Vagina (tissue), 2 donors: ENCODE measurements at places on chromosomes 3 and 15. TPM values are rescaled to one million over a fixed set of nuclear protein-coding genes. Genes with fewer than 3 reads are reported as not detected.

The EIF1B gene
- total RNA-seq, result 18.9 TPM

DNA sequence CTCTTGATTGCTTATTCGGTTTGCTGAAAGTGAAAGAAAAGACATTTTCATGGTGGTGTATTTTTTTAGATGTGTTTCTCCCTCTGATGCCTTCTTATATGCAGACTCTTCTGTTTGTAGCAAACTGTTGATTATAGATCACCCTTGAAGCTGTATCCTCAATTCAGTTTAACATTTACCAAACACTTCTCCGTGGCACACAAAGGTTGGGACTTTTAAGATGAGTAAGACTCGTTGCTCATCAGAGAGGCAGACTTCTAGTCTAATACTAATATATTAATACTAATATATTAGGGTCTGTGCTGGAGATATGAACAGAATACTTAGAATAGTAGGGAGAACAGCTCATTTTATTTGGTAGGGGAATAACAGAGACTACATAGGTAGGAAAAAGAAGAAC is 32.8 kb downstream of the RASA2 start:
- H3K4me3 ChIP-seq, result no peak overlapping the region
- no peaks in the 10 kb centered on the region for H3K36me3 ChIP-seq
- no peak for DNase-seq
- no peaks in the 10 kb centered on the region for H3K4me1 ChIP-seq
- no peaks in the 10 kb centered on the region for H3K27me3 ChIP-seq

The A4GNT gene
- total RNA-seq, result not detected

The MOBP gene
- not detected for total RNA-seq

DNA sequence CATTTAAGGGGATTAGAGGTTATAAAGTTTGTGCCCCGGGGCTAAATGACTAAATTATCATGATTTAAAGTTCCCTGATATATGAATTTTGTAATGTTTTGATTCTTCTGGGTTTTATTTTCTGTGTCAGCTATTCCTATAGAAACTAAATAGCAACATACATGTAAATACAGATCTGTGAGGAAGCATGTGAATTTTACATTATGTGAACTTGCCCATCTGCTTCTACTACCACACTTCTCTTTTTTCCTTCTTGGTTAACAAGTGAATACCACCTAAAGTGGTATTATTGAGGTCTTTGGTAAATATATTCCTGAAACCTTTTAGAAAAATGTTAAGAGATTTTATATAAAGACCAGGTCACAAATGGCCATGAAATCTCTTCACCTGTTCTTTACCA is 29.3 kb downstream of the SLMAP start:
- no peaks in the 10 kb centered on the region for H3K36me3 ChIP-seq
- no peaks in the 10 kb centered on the region for H3K27me3 ChIP-seq
- peaks cover 28% of the 10 kb centered on the region for H3K4me1 ChIP-seq
- H3K4me3 ChIP-seq, result no peak overlapping the region

DNA sequence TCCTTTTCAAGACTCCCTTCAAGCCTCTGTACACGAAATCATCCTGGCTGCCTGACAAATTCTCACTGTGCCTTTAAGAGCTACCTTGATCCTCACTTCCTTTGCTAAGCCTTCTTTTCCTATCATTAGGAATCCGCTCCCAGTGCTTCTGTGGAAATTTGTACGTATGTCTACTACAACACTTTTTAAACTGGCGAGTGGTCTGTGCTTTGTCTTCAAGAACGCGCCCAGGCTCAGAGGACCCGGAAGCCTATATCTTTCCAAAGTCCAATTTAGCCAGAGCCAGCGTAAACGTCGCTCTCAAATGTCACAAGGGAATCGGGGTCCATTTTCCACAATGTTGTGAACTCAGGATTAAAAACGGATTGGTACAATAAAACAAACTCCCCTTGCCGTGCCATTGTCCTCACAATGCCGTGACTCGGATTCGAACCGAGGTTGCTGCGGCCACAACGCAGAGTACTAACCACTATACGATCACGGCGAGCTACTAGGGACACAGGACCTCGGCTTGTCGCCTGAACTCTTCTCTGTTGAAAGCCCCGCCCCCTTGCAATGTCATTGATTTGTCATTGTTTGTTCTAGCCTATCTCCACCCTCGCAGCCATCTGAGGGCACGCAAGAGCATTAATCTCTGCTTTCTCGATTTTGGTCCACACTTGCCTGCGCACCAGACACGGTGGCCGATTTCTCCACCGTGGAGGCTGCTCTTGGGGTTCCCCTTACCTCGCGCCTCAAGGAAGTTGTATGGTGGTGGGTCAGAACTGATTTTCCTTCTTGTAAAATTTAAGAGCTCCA is 12.4 kb upstream of the SHF start:
- peak overlapping the region; percentile 57 for H3K4me3 ChIP-seq
- no peaks in the 10 kb centered on the region for H3K27me3 ChIP-seq
- peak overlapping the region; percentile 99 for H3K27ac ChIP-seq
- DNase-seq, result no peak
- peaks cover 5% of the 10 kb centered on the region for H3K4me1 ChIP-seq

DNA sequence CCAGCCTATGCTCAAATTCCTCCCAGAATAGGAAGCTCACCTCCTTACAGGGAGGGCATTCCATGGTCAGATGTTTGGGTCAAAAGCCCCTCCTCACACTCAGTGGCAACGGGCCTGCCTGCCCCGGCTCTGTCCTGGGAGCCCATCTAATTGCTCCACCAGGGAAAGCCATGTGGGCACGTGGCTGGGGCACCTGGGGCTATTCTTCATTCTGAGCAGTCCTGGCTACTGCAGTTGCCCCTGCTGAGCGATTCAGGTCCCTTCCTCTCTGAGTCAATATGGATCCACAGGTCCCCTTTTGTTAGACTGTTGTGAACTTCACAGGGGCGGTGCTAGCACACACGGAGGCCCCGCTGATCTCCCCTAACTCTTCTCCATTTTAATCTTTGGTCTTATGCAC is 39.4 kb downstream of the TPRA1 start:
- no peak overlapping the region for H3K27ac ChIP-seq
- no peak for DNase-seq
- peaks cover 14% of the 10 kb centered on the region for H3K4me1 ChIP-seq
- H3K27me3 ChIP-seq, result no peaks in the 10 kb centered on the region

The IQCF5 gene
- total RNA-seq, result not detected

The SEMA6D gene
- total RNA-seq, result 34.9 TPM

The IQSEC1 gene
- total RNA-seq, result 34.9 TPM

DNA sequence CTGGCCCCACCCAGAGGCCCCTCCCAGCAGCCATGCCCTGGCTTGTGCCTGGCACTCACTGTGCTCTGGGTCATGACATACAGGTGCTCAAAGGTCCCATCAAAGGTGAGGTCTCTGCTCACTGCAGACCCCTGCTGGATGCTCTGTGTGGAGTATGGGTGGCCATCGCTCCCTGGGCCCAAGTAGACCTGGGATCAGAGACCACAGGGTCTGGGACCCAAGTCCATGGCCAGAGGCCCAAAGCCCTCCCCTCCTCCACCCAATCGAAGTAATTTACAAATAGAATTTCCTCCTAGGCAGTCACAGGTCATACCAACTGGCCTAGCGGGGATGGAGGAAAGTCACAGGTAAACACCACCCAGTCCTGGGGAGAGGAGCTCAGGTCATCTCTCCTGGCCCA is 7.6 kb downstream of the PLXNB1 start:
- no peak overlapping the region for H3K4me3 ChIP-seq
- H3K27me3 ChIP-seq, result no peaks in the 10 kb centered on the region
- peaks cover 38% of the 10 kb centered on the region for H3K36me3 ChIP-seq
- no peak for DNase-seq

- peak overlapping the region; percentile 69 for H3K27ac ChIP-seq
- H3K4me3 ChIP-seq, result no peak overlapping the region
- H3K36me3 ChIP-seq, result no peaks in the 10 kb centered on the region
- DNase-seq, result no peak
- no peaks in the 10 kb centered on the region for H3K4me1 ChIP-seq
- no peaks in the 10 kb centered on the region for H3K27me3 ChIP-seq
Observed at GRCh38 chr15:62868507-62868906, 174.0 kb upstream of the TPM1 start.

GRCh38 chr3:110925798-110926197 is 145.8 kb upstream of the NECTIN3 start:
- no peaks in the 10 kb centered on the region for H3K27me3 ChIP-seq
- DNase-seq, result no peak
- H3K36me3 ChIP-seq, result no peaks in the 10 kb centered on the region
- no peak overlapping the region for H3K4me3 ChIP-seq
- H3K4me1 ChIP-seq, result no peaks in the 10 kb centered on the region
- no peak overlapping the region for H3K27ac ChIP-seq

DNA sequence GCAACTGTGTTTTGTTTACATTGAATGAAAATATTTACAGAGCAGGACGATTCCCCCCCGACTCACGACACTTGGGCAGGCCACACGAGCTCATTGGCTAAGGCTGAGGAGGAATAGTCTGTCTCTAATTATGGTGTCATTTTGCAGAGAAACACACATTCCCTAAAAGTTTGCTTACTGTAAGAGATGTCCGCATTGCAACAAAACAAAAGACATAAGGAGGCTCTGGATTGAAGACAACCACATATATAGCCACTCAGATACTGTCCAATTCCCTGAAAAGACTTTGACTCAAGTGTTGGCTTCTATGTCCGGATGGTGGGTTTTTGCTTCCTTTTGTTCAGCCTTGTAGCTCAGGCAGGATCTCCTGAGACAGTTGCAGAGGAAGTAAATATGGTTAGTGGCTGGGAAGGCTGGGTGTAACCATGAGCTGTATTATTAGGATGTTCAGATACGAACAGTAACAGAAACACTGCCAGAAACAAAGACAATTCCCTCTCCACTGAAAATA is 170.4 kb downstream of the KLHL25 start:
- peak overlapping the region; percentile 56 for H3K4me3 ChIP-seq
- no peaks in the 10 kb centered on the region for H3K36me3 ChIP-seq
- peak overlapping the region; percentile 52 for H3K27ac ChIP-seq
- H3K4me1 ChIP-seq, result peaks cover 88% of the 10 kb centered on the region

The LRRC28 gene
- total RNA-seq, result 23.8 TPM
